SK-N-MC (cell line): ENCODE measurements at places on chromosomes 6 and 20.

GRCh38 chr20:327186-328026, 2.1 kb downstream of the SOX12 start:
- no peak for DNase-seq

DNA sequence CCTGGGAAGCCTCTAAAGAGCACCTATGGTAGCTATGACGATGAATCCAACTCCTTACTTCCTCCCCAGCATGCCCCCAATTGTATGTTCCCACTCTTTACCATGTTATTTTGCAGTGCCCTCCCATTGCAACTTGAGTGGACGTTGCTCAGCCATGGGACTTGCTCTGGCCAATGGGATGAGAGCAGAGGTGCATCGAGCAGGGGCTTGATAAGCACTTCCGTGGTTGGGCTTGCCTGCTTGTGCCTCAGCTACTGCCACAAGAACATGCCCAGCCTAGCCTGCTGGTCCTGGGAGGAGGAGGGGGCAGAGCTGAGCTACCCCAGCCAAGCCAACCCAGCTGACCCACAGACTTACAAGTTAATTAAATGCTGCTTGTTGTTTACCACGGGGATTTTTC, 71.1 kb upstream of the CTNNBL1 start:
- DNase-seq: no peak

DNA sequence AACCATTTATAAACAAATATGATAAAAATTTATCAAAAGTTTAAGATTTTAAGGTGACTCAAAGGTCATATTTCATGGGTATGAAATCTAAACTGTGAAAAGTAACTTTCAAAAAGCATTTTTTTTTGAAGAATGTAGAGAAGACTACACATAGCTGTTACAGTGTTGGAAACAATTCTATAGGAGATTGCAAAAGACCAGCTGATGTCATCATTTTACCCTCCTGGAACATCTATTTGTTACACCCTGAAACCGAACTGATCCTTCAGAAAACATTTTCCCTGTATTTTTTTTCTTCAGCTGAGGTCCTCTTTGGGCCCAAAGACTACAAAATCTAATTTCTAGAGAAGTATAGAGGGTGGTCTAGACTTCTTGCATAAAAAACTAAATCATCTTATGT, 297.5 kb upstream of the FERMT1 start:
- no peak for DNase-seq

- no peak for DNase-seq
Measured at GRCh38 chr6:86148586-86148985, 505.9 kb upstream of the SYNCRIP start.

GRCh38 chr20:44651434-44651683, 140 bp downstream of the ADA start:
- no peak for DNase-seq

DNA sequence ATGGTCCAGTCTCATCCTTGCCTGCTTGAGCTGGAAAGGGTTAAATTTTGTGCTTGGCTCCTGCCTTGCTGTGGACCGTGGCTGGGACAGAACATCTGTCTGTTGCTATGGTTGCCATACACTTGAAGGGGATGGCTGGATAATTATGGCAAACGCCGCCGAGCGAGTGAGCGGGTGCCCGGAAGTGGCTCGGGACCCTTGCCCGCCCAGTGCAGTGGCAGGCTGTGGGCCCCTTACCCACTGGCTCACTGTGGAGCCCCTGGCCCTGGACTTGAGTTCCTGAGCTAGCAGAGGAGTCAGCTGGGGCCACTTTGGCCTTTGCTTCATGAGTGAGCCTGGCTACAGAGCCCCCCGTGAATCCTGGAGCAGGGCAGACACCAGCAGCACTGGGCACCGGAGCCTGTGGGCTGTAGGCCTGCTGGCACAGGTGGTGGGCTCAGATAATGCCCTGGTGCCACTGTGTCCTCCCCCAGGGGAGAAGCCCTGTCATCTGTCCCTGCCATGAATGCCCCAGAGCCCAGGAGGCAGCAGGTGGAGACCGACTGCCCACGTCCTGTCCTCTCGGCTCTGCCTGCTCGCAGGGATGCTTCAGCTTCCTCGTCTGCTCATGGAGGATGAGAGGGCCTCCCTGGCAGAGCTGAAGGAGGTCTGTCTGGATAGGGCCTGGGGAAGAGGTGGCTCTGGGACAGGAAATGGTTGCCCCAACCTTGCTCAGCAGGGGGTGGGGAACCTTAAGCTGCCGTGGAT, 25.5 kb upstream of the NOL4L start:
- no peak for DNase-seq

GRCh38 chr20:35508493-35509218, 20.8 kb downstream of the C20orf173 start:
- no peak for DNase-seq

- no peak for DNase-seq
Measured at GRCh38 chr6:168583821-168584220, 142.8 kb downstream of the SMOC2 start.

DNA sequence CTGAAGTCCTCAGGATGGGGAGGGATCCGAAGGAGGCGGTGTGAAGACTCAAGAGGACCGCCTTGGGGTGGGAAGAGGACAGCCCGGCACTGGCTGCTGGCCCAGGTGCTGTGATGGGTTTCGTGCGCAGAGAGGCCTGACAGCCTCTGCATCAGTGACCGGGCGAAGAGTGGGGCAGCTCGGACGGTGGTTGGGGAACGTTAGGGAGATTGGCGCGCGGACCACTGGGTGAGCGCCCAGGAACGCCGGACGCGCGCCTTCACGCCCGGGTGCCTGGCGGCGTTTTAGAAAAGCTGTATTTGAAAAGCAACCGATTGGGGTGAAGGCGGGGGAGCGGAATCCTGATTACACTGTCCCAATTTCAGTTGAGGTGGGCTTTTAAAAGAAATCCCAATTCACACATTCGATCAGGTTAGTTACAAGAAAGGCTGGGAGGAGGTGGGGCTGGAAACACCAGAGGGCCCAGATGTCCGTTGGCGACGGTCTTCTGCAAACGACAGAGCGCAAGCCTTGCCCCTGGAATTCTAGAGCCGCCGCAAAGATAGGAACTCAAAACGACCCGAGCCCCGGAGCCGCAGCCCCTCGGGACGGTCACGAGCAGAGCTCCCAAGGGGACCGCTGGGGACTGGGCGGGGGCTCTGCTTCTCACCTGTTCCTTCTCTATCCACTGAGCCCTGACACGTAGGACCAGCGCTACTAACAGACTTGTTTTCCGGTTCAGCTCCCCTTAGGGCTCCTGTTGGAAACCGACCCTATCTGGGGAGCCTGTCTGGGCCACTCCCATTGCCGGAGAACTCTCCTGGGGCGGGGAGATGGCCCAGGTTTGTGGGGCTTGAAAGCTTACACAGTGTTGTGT, 8.5 kb upstream of the TRIM40 start:
- DNase-seq: no peak

DNA sequence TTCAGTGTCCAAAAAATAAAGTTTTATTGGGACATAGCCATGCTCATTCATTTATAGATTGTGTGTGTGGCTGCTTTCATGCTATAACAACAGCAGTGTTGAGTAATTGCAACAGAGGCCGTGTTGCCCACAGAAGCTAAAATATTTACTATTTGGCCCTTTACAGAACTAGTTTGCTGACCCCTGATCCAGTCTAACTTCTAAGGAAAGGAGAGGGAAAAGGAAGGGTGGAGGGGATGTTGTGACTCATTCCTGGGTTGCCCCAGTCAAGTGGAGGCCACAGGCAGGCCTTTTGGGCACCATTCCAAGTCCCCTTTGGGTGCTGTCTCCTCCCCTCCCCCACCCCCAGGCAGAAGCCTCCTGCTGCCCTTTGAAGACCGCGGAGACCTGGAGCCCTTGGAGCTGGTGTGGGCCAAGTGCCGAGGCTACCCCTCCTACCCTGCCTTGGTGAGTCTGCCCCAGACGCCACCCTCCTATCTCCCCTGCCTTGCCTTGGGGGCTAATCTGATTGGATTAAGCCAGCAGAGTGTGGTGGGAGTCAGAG, 28.4 kb downstream of the BRPF3 start:
- no peak for DNase-seq

DNA sequence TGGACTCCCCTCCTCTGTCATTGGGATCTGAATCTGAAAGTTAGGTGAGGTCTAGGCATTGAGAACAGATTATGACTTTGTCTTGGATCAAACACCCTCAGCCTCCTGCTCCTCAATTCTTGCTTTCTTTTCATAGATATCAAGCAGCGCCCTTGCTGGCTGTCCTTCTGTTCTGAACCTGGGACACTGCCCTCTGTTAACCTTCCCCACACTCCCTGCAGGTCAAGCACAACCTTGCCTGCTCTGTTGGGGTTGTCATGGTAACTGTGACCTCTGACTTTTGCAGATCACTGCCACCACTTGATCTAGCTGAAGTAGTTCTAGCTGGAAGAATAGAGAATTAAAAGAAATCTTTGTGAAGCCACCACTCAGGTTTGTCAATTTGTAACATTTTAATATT, 16.4 kb upstream of the MICA start:
- no peak for DNase-seq

GRCh38 chr6:148427333-148427732, 84.7 kb downstream of the SASH1 start:
- no peak for DNase-seq

- no peak for DNase-seq
Measured at GRCh38 chr20:24784607-24785006, 164.5 kb upstream of the CST7 start.

GRCh38 chr6:15410752-15411151, 164.9 kb downstream of the JARID2 start:
- DNase-seq: no peak

GRCh38 chr20:63296531-63297299, 3.7 kb downstream of the COL20A1 start:
- no peak for DNase-seq

DNA sequence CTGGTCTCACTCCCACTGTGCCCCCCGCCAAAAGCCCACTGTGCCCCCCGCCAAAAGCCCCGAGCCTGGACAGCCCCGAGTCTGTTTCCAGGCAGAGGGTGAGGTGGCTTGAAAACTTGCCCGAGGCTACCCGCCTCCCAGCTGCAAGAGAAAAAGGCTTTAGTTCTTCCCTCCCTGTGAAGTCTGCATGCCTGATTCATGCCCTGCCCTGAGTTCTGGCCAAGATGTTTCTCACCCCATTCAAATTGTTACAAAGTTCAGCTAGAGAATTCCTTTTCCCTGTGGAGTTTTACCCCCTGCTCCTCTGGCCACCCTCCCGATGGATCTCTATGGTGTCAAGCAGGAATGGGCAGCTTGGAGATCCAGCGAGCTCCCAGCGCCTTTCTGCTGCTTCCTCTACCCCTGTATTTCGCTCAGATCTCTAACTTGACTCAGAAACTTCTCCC, 298.8 kb upstream of the MAP3K7 start:
- DNase-seq: no peak

DNA sequence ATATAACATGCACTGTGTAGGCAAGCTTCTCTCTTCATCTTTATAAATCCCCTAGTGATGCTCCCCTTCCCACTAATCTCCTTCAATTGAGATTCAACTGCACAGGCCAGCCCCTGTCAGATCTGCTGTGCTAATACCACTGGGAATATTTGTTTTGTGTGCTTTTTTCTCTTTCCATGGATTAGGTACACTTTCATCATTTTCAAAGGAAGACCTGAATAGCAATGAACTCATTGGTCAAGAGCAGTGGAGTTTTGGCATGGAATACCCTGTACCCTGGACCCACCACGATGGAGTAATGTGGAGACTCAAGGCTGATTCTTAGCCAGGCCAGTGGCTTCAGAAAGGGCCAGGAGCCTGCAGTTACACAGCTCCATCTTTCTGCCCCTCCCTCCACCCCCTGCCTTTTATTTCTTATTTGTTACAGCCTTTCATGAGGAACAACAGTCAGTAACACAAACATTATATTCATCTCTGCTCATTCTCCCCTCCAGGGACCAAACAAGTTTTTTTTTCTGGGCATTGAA, 75.4 kb upstream of the KCNG1 start:
- DNase-seq: no peak

GRCh38 chr6:157593596-157593995, 212.6 kb downstream of the ZDHHC14 start:
- no peak for DNase-seq

- DNase-seq: no peak
Measured at GRCh38 chr6:85637579-85637978, 5.1 kb downstream of the SYNCRIP start.

- no peak for DNase-seq
Measured at GRCh38 chr6:139776041-139776440, 401.6 kb upstream of the CITED2 start.

DNA sequence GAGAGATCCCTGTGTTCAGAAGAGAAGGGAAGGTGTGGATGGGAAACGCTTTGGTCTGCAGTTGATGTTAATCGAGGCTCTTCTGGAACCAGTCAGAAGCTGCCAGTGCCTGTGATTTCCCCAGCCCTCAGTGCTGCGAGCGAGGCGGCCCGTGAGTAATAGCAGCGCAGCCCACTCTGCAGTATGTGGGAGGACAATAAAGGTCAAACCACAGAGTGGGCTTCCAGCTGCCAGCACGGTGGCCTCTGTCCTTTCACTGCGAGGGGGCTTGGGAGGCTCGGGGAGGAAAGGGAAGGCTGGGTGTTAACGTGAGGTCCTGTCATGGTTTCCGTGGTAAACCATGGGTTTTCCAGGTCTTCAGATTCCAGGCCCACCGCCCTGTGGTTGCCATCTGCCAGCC, 32.3 kb upstream of the TAGAP start:
- DNase-seq: no peak

GRCh38 chr6:170108890-170109587, 181.8 kb downstream of the DLL1 start:
- DNase-seq: no peak

- DNase-seq: no peak
Measured at GRCh38 chr20:35235881-35236280, 9.4 kb downstream of the MMP24 start.

DNA sequence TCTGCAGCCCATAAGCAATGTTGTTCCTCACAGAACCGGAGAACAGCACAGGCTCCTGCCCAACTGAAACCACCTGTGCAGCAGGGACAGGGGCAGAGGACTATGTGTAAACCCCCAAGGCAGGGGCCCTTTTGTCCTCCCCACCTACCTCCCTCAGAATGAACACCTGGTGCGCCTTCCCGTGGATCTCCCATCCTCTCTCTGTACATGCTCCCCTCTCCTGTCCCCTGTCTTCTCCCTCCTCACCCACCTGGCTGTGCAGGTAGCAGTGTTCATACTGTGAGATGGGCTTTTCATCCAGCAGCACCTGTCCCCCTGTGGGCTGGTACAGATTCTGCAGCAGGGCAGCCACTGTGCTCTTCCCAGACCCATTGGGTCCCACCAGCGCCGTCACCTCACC, 8.5 kb downstream of the TAP2 start:
- no peak for DNase-seq

- peak; percentile 70 for DNase-seq
Measured at GRCh38 chr6:100084316-100084990, 90.4 kb upstream of the MCHR2 start.
